Activated T-cell treated with anti-CD3 and anti-CD28 coated beads for 1 hour (primary cell): ENCODE measurements at places on chromosomes 3 and 15.

- no peak for DNase-seq
These were observed 8.9 kb upstream of the CMTM8 start for GRCh38 chr3:32229565-32229964.

DNA sequence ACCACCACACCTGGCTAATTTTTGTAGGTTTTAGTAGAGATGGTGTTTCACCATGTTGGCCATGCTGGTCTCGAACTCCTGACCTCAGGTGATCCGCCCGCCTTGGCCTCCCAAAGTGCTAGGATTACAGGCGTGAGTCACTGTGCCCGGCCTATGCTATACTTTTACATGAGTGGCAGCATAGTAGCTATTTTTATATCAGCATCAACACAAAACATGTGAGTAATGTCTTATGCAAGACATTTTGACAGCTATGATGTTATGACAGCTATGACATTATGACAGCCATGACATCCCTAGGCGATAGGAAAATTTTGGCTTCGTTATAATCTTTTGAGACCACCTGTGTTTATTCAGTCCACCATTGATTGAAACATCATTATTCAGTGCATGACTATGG is 4.1 kb upstream of the NAALADL2 start:
- no peak for DNase-seq

DNA sequence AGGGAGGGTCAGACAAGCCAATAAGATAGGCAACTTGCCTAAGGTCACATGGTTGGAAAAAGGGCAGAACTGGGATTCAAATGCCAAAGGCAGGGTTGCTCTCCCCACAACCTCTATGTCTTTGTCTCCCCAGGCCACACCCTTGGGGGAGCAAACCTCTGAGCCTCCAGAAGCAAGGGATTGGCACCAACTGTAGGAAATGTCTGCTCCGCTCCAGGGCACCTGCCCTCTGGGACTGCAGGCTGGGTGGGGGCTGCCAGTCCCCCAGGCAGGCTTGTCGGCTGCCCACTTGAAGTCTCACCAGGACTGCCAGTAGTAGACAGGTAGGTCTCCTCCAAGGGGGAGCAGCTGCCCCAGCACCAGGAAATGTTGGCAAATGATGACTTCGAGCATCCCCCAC is 2.0 kb downstream of the FAM3D start:
- no peak for DNase-seq

DNA sequence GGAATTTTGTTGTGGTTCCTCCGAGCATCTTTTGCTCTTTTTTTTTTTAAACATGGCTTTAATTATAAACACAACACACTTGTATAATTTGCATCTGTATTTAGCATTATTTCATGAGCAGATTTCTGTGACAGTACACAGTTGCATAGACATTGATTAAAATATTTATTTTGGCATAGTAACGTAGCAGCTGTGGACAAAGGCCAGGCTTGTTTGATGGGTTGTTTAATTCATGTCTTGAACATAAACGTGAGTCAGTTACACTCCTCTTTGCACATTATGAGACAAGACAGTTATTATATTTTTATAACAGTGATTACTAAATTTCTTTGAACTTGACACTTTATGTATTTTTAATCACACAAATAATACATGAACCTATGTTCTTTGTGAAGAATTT is 182.5 kb downstream of the CACNA2D3 start:
- no peak for DNase-seq

DNA sequence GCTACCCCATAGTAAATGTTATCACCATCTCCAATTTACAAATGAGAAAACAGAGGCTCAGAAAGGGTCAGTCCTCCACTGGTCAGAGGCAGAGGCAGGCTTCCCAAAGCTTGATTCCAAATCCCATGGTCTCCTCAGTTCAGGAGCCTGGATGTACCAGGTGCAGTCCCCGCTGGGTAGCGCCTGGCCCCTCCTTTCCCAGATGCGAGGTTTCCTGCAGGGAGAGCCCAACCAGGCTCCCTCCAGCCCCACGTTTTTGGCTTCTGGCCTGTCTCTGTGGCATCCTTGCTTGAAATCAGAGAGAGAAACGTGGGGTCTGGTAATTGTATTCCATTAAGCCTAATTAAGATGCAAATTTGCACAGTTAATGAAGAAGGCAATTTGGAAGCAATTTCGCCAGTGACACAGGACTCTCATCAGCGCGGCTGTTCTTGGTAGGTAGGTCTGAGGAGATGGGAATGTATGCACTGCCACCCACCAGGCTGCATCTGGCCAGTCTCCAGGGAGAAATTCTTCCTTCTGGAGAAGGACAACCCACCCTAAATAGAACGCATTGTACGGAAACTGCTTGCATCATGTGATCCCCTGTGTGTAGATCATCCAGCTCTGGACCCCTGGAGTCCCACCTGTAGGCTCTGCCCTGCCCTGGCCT is 50.5 kb downstream of the HRH1 start:
- no peak for DNase-seq

DNA sequence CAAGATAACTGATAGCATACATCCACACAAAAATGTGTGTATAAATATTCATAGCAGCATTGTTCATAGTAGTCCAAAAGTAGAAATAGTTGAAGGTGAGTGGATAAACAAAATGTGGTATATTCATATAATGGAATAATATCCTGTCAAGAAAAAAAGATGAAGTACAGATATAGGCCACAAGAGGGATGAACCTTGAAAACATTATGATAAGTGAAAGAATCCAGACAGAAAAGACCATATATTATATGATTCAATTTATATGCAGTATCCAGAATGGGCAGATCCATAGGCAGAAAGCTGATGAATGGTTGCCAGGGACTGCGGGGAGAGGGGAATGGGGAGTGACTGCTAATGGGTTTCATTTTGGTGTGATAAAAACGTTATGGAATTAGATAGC is 54.3 kb upstream of the TNIK start:
- DNase-seq, result no peak

- no peak for DNase-seq
These were observed 336.3 kb upstream of the ADAMTS9 start for GRCh38 chr3:65024148-65024547.
